ENCODE measurements at places on chromosomes 16 and 17.

DNA sequence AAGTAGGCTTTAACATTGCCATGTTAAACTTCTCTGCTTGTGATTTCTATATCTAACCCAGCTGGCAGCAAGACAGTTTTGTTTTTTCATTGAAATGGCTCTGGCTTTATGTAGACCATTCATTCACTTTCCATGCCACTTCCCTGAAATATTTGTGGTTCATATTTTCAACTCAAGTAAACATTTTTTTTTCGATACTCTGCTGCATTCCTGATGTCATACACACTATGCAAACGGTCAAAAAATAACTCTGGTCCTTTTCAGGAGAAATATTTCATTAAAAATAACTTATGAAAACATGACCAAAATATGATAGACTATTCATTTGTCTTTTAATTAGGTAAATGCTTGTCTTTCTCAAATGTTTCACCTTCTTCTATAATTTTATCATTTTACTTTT, 116.3 kb downstream of the USP22 start:
- no peak for DNase-seq

DNA sequence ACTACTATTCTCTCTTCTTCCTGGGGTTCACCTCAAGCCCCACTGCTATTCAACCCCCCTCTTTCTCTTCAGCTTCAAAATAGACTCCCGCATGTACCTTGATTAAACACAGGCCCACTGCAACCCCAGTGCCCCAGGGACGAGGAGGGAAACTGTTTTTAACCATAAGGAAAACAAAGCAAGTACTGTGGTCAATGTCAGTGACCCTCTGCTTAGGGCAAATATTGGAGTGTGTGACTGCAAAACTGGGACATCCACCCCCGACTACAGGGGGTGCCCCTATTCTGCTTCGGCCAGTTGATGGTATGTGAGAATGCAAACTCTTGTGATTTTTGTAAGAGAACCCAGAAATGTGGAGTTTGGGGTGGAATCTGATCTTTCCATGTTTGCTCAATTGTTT, 9.5 kb upstream of the PNPO start:
- DNase-seq, result no peak

GRCh38 chr16:49852279-49852678, 3.6 kb downstream of the ZNF423 start:
- DNase-seq, result no peak

GRCh38 chr17:12917399-12917798, 100.4 kb downstream of the ELAC2 start:
- no peak for DNase-seq

- DNase-seq, result no peak
These were observed 4.2 kb upstream of the AATF start for GRCh38 chr17:36944553-36944952.

DNA sequence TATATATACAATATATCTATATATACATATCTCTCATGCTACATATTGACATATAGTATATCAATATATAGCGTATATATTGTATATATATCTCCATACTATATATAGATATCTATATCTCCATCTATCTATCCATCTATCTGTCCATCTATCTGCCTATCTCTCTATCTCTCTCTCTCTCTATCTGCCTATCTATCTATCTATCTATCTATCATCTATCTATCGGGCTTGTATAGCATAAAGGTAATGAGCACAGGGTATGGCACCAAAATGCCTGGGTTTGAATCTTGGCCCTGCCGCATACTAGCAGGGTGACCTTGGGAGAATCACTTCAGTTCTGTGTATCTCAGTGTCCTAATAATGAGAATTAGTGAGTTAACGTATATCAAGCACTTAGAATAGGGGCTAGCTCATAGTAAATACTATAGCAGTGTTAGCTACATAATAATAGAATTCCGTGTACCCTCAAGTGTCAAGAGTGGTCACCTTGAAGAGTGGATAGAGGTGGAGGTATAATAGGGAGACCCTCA, 1.5 kb downstream of the ST6GALNAC1 start:
- no peak for DNase-seq

GRCh38 chr17:68127914-68128313, 92.4 kb downstream of the KPNA2 start:
- DNase-seq, result no peak

GRCh38 chr17:57419940-57420550, 163.7 kb downstream of the MSI2 start:
- DNase-seq, result no peak

DNA sequence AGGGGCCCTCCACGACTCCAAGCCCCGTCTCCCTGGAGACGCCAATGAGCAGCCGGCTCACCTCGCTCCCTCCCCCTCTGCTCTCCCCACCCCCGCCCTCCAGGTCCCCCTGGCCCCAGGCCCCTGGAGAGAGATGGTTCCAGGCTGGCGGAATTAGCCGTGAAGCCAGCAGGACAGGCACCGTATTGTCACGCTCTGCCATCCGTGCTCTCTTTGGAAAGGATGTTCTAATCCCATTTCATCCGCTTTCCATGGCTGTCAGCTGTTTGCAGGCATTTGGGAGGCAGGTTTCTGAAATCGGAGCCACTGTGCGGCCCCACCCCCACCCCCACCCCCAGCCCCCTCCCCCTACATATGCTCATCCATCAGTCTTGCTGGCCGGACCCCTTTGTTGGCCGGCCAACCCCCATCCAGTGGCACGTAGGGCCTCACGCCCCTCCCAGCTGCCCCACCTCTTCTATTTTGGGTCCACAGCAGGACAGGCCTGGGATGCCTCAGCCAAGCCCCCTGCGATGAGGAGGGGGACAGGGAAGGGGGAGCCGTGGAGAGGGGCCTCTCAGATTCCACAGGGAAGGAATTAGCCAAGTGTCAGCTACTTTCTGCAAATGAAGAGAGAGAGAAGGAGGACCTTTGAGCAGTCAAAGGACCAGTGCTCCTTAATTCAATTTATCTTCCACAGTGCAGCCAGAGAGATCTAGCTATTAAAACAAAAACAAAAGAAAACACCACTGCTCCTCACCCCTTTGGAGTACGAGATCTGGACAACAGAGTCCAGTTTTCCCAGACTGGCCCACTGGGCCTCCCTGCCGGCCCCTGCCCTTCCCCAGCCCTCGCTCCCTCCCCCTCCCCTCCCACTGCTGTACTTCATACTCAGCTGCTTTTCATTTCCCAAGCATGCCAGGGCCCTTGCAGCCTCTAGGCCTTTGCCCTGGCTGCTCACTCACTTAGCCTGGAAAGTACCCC, 30.7 kb downstream of the SDK2 start:
- DNase-seq, result no peak

DNA sequence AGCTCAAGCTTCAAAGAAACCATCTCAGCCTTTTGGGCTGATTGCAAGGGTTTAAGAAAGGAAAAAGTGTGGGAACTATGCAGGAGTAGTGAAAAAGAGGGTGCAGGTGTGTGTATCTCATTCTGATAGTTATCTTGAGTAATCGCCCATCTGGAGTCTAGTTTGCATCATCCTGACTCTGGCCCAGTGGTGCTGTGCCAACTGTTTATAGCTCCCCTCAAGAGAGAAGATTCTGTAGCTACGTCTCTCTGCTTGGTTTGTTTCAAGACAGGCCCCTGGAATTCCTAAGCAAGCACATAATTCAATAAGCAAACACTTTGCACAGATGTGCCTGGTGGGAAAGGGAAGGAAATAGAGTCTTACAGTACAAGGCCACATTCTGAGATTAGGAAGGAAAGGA, 144.4 kb downstream of the HAPSTR1 start:
- no peak for DNase-seq

DNA sequence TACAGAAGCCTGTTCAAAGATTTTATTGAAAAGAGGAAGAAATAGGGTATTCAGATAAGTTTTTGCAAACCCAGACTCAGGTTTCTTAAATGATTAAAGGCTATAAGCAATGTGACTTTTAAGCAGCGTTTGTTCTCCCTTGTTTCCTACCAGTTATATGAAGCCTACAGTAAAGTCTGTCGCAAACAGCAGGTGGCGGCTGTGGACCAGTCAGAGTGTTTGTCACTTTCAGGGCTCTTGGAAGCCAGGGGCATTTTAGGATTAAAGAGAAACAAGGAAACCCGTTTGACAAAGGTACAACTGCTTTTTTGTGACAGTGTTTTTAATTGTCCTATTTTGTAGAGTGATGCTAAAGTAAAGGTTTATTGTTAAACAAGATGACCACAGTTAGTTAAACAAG, 7.7 kb upstream of the RARA start:
- DNase-seq, result no peak

DNA sequence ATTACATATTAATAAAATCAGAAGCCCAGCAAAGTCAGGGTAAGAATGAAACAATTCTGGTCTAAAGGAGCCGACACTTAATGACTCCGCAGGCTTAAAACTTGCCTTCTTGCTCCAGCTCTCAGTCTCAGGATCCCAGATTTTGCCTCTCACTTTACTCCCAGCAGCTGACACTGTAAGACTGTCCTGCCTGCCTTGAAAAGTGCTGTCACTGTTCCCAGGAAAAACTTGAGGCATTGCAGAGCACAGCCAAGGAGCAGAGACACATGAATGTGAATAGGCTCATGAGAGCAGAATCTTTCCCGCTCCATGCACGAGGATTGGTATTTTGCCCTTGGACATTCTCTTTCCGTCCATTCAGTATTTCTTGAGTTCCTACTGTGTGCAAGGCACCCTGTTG, 457.6 kb upstream of the ZFHX3 start:
- DNase-seq, result no peak

- DNase-seq, result no peak
These were observed 27.7 kb downstream of the SRL start for GRCh38 chr16:4214215-4214621.

GRCh38 chr17:44312396-44313104, 4.1 kb downstream of the RUNDC3A start:
- no peak for DNase-seq

GRCh38 chr16:14239791-14240190, 168.7 kb downstream of the MRTFB start:
- DNase-seq, result no peak

GRCh38 chr17:78258323-78259191, 27.1 kb downstream of the TMEM235 start:
- DNase-seq, result no peak

DNA sequence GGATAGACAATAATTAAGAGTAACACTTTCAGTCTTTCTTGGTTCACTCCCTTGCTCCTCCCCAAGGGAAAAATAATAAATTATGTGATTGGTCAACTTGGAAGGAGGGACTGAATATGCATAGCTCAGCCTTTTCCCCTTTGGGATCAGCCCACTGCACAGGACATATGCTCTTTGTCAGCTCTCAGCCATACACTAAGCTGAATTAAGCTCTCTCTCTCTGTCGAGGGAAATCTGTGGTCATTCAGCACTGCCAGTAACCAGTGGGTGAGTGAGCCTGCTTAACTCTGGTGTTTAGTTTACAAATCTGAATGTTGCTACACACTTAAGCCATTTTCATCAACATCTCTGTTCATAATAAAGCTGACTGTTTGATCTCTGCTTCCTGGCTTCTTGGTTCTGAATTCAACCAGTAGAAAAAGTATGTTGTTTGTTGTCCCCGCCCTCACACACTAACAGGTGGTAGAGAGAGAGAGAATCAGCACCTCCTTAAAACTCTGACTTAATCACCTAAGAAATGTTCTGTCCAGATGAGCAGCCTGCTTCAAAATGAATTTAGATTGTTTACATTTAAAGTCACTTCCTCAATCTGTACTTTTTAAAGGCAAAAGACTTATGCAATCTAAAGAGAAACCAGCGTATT, 102.3 kb upstream of the C17orf78 start:
- DNase-seq, result no peak

GRCh38 chr17:39777534-39778365, 40.0 kb downstream of the GRB7 start:
- DNase-seq, result no peak

DNA sequence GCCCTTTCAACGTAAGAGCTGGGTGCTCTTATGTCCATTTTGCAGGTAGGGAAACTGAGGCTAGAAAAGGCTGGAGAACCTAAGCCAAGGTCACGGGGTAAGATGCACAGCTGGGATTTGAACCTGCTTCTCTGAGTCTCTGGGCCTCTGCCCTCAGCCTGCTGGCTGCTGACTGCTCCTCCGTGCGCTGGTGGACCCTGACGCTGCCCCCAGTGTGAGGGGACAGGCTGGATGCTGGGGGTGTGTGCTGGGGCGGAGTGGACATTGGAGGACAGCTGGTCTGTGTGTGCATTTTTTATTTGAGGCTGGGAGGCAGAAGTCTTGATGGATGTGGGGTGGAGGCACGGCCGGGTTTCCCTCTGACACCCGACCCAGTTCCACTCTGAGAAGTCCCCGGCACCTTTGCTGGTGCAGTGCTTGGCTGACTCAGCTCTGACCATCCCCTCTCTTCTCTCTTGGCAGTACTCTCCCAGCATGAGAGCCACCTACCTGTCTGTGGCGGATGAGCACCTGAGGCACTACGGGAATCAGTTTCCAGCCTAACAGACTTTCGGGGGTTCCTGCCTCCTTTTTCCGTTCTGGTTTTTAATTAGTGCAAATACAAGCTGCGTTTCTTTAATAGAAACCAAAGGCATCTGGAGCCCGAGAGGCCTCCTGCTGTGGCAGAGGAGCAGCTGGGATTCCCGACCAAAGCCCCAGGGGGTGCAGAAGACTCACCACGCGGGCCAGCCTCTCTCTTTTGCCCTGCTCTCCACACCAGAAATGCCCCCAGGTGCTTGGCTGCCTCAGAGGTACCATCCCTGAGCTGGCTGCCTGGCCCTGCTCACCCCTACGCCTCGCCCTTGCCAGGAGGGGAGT, 14.1 kb upstream of the DNAI2 start:
- DNase-seq, result no peak

DNA sequence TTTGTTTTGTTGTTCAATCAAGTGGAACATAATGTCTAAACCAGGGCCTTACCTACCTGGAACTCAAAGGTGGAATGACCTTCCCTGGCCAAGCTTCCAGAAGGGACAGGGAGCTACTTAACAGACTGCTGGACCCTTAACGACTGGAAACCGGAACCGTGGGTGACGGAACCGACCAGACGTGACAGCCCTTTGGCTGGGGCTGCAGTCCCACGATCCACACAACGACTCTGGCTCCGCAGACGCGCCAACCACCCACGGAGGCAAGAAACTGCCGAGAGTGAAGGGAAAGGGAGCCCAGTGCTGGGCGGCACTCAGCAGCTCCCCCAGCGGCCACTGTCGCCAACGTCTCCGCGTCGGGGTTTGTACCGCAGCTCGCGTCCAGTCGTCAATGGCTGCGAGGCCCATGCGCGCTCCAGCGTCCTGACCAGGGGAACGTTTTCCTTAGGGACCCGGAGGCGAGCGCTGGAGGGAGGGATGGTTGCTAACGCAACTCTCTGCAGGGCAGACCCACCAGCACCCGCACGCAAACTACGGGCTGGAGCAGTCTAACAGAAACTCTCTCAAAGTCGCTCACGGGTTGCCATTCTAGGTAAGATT, 5.5 kb upstream of the KIF22 start:
- DNase-seq, result peak; percentile 57

- DNase-seq, result no peak
These were observed 1.2 kb downstream of the SEC14L1 start for GRCh38 chr17:77141846-77142449.

- DNase-seq, result no peak
These were observed 488 bp upstream of the HAP1 start for GRCh38 chr17:41734949-41735313.

- no peak for DNase-seq
These were observed 17.6 kb downstream of the ATPAF2 start for GRCh38 chr17:18021372-18021771.

Measured in activated CD4-positive, CD25-positive, alpha-beta regulatory T cell (primary cell).